ENCODE measurements at places on chromosomes 1 and 21.

DNA sequence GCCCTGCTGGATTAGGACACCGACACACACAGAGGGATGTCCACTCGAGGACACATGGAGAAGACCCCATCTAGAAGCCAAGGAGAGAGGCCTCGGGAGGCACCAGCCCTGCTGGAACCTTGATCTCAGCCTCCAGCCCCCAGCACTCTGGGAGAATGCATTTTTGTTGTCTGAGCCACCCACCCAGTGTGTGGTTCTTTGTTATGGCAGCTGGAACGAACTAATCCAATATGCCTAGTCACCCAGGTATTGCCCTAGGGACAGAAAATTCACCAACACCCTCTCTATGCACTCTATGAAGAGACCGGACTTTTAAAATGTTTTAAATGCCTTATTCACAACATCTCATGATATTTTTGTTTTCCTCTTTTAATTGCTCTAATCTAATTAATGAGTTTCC lies 117.4 kb downstream of the CRYAA start:
- no peak for DNase-seq

DNA sequence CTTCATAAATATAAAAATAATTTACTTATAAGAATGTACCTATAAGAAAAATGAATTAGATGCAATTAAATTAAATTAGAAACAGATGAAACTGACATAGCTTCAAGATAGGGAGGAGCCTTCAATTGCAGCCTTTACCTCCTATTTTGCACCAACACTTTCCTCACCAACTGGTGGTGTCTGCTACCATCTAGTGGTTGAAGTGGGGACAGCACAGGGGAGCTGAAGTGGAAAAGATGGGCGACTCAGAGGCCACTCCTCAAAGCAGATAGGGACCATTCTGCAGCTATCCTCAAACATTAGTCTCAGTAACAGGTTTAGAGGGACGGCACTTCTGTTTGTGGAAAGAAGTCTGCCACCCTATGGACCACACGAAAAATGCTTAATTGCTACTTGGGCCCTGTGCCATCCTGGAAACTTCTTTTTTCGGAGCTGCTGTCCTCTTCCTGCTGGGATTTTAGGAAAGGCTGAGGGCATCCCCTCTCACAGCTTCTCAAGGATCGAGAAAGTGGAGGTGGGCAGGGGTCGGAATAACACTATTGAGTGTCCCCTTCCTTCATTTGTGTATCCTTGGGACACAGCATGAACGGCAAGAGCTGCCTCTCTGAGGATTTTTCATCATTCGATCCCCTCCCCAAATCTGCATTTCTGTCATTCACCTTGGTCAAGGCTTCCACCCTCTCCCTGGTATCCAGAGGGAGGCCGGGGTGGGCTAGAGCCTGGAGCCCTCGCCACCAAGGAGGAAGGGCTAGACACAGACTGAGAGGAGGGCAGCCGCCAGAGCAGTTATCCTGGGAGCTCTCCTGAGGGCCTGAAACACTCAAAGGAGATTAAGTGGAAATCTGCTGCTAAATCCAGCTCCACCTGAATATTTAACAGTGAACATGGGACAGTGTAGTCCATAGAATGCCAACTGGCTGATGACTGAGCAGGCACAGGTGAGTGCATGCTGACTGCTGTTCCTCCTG lies 9.6 kb downstream of the PROK1 start:
- peak; percentile 81 for DNase-seq

GRCh38 chr1:19758227-19758830 lies 41.4 kb downstream of the TMCO4 start:
- no peak for DNase-seq

GRCh38 chr1:151405187-151405951 lies 6.0 kb downstream of the PSMB4 start:
- no peak for DNase-seq

DNA sequence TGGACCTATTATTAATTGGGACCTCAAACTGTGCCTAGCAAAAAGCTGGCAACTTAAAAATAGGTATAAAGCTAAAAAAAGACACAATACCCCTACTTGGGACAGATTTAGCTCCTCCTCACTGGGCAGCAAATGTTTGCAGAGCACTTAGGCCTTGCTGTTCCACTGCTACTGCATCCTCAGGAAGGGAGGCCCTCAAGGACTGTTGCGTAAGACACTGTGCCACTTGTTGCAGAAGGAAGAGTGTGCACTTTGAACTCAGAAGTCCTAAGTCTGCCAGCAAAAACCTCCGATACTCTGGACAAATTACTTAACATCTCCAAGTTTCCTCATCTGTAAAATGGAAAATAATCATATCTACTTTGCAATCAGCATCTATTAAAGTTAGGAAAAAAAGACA lies 322.9 kb downstream of the BARHL2 start:
- no peak for DNase-seq

- DNase-seq, result no peak
Measured at GRCh38 chr21:20306836-20307235, 691.4 kb upstream of the NCAM2 start.

DNA sequence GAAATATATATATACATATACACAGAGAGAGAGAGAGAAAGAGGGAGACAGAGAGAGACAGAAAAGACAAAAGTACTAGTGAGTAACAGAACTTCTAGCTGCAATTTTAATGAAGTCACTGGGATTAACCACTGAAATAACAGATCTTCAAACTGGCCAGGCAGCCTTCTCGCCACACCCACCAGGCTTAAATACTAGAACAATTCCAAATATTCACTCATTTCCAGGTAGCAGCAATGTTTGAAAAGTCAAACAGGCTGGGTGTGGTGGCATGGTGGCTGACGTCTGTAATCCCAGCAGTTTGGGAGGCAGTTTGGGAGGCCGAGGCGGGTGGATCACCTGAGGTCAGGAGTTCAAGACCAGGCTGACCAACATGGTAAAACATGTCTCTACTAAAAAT lies 5.2 kb downstream of the PRDX1 start:
- no peak for DNase-seq

GRCh38 chr21:46168659-46169386 lies 13.4 kb upstream of the FTCD start:
- DNase-seq, result no peak

DNA sequence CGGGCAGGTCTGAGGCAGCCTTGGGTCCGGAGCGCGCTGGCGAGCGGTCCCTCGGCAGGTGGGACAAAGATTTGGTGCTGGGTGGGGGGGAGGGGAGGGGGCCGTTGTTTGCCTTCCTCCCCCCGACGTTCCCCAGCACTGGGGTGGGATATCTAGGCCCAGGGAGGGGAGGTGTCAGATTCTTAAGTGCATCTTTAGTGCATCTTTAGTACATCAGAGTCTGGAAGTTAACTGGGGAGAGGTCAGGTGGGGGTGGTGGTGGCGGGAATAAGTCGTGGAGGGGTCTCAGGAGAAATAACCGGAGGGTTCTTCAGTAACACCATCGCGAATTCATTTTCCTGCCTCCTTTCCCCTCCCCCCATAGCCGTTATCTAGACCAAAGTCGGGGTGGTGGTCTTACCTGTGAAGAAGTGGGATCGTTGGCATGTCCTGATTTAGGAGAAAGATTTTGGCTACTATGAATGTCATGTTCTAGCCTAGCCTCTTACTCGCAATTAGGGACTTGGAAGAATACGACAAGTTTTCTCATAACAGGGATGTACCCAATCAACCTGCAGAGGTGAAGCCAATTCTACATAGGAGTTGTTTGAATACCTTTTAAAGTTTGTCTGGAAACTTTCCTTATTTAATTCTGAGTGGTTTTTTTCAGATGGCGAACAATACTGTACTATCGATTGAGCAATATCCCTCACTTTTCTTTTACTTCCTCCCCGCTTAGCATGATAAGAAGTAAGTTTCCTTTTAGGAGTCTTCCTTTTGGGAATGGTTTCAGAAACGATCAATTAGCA lies 886 bp downstream of the ZMYM4 start:
- no peak for DNase-seq

DNA sequence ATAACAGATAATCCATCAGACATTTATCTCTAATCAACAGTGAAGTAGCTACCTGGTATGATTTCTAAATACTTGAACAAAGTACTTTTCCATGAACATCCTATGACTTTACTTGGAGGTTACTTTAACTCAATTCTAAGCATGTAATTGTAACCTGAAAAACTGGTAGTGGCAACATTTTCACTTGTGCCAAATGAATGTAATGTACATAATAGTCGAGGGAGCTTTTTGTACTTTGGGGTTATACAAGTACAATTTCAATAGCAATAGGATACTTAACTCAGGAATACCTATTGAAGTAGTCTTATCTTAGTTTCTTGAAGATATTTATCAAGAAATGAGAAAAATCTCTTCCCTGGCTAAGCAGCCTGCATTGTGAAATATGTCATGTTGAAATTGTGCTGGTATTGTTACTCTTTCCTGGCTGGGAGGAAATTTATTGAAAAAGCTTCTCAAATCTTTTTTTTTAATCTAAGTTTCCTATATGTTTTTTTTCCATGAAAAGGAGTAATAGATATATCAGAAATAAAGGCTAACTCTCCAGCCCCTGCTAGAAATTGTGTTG lies 33.7 kb upstream of the CACYBP start:
- DNase-seq, result no peak

DNA sequence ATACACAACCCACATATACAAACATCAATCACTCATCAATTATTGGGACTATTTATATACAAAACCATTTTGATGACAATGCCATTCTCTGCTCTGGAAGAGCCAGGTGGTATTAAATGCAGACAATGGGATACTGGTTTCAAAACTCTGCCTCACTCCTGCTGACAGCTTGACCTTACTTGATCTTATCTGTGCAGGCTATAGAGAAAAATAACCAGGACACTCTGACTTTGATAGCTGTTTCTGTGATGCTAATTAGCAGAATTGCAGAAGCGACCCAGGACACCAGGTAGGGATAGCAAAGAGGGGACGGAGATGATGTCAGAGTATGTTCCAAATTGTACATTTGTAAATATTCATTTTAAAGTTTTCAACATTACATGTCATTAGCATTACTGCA lies 89.5 kb downstream of the OLFM3 start:
- no peak for DNase-seq

GRCh38 chr1:31434979-31435378 lies 22.0 kb downstream of the SERINC2 start:
- DNase-seq, result no peak

Data from activated gamma-delta T cell treated with anti-CD3 and anti-CD28 coated beads, Interleukin-2, amount 50 U/mL, for 16 hours (primary cell).